ENCODE measurements at places on chromosomes 2 and 18.

GRCh38 chr2:17813010-17813741 is 3.1 kb upstream of the MSGN1 start:
- DNase-seq, result no peak

DNA sequence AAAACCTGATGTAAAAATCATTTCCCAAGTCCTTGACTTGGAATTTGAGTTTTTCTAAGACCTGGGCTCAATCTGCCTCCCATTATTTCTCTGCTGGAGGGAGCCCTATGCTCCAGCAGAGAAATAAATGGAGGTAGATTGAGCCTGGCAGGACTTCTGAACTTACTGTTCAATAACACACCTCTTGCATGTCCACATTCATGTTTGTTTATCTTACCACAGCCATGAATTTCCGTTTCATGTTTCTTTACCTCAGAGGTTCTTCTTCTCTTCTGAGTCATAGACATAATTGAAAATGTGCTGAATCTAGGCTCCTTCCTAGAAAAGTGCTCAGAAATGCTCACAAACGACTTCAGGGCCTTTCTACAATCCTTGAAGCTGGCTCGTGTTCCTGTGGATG is 170.8 kb downstream of the PMAIP1 start:
- no peak for DNase-seq

DNA sequence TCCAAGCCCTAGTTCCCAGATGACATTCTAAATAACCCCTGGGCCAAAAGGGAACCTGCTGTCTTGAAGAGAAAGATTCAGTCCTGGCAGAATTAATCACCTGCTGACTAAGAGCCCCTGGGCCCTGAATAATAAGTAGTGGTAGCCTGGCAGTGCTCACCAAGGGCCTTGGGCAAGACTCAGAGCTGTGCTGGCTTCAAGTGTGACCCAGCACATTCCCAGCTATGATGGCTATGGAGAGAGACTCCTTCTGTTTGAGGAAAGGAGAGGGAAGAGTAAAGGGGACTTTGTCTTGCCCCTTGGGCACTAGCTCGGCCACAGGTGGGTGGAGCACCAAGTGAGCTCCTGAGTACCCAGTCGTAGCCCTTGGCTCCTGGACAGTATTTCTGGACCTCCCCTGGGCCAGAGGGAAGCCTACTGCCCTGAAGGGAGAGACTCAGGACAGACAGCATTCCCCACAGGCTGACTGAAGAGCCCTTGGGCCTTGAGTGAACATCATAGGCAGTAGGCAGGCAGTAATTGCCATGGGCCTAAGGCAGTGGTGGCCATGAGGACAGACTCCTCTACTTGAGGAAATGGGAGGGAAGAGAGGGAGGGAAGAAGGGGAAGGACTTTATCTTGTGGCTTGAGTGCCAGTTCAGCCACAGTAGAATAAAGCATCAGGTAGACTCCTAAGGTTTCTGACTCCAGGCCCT is 40.0 kb upstream of the INPP4A start:
- no peak for DNase-seq

- no peak for DNase-seq
These were observed 226.0 kb downstream of the PTPRM start for GRCh38 chr18:7793100-7793499.

- DNase-seq, result no peak
These were observed 224.9 kb downstream of the ASXL3 start for GRCh38 chr18:33802955-33803354.

Data from glutamatergic neuron (in vitro differentiated cells).